Kidney capillary endothelial cell (primary cell): ENCODE measurements at places on chromosomes 2 and 18.

DNA sequence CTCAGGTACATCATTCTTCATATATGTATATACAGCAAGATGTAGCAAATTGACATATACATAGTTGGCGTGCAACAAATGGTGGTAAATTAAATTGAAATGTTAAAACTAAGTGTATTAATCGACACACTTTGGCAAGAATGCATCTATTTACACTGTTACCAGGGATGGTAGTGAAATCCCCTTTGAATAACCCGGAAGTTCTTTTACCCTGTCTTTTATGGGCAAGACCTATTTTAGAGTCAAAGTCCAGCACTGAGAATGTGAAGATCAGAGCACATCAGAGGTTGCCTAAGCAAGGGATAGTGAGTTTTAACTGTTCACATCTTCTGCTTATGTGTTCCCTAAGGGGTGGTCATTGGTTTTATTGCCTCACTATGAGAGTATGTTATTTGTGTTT is 7.6 kb upstream of the TMEFF2 start:
- DNase-seq = no peak

DNA sequence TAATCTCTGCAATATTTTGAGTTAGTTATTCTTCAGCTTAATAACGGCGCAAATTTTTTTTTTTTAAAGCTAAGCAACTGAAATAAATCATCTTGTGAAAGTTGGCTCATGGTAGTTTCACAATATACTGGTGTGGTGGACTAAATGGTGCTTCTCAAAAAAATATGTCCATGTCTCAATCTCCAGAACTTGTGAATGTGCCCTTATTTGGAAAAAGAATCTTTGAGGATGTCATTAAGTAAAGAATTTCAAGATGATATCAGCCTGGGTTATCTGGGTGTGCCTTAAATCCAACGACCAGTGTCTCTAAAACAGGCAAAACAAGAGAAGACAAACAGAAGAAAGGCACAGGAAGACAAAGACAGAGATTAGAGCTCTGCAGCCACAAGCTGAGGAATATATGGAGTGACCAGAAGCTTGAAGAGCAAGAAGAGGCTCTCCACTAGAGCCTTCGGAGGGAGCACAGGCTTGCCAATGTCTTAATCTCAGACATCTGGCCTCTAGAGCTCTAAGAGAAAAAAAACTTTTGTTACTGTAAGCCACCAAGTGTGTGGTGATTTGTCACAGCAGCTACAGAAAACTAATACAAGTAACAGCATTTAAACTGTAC is 71.4 kb downstream of the HNMT start:
- no peak for DNase-seq

DNA sequence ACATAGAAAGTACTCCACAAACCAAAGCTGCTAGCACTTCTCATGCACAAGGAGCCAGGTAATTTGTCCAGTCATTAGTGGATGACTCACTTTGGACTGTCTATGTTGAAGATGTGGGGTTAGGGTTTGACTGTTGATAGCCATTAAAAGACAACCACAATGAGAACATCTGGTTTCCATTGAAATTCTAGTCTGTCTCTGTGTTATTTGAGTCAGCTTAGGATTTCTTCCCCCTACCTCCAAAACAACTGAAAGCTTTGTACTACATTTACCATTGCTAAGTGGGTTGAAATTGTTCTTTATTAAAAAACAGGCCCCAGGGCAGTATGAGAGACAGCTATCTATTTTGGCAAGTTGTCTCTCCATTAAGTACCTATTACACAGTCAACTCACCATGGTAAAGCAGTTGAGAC is 50.2 kb upstream of the ANKRD44 start:
- DNase-seq = no peak

DNA sequence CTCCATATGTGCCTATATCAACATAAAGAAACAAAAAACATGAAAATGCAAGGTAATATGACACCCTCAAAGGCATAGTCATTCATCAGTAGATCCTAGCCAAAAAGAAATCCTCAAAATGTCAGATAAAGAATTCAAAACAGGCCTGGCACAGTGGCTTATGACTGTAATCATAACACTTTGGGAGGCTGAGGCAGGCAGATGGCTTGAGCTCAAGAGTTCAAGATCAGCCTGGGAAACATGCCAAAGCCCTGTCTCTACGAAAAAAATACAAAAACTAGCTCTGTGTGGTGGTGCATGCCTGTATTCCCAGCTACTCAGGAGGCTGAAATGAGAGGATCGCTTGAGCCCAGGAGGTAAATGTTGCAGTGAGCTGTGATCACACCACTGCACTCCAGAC is 284.6 kb upstream of the KLHL29 start:
- no peak for DNase-seq

DNA sequence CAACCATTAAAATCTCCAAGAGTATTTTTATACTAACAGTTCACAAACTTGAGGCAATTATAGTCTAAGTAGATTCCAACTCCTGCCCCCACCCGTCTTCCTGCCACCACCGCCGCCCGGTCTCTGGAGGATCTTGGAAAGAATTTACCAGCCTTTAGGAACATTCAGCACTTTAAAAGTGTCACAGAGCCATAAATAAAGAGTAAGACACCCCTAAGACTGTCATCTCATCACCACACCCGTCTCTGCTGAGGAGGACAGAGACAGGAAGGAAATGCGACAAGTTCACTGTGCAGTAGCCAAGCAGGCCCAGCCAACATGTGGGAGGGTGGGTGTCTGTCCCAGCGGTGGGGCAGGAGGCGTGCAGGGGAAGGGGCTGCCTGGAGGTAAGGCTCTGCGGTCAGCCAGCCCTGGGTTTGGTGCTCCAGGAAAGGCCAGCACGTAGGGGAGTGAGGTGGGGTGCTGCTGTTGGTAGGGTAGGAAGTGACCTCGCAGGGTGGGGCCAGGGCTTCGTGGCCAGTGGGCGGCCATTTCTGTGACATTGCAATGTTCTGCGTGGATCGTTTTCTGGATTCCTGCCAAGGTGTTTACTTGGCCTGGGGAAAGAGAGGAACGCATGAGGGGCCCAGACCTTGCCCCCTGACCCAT is 111.6 kb downstream of the FAM210A start:
- DNase-seq = peak; percentile 24

GRCh38 chr2:220583725-220584124 is 956.3 kb downstream of the SLC4A3 start:
- DNase-seq = no peak

DNA sequence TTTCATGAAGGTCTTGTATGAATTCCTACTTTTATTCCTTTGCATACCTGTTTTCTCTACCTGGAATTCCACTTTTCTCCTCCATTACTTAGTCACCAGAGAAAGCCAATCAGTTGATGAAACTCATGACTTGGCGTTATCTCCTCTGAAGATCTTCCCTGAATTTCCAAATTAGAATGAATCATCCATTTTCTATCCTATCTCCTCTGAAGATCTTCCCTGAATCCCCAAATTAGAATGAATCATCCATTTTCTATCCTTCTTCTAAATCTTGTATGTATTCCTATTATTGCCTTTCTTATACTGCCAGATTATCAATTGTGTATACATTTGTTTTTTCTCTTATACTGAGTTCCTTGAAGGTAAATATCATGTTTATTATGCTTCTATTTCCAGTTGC is 440.4 kb downstream of the CCDC85A start:
- no peak for DNase-seq

DNA sequence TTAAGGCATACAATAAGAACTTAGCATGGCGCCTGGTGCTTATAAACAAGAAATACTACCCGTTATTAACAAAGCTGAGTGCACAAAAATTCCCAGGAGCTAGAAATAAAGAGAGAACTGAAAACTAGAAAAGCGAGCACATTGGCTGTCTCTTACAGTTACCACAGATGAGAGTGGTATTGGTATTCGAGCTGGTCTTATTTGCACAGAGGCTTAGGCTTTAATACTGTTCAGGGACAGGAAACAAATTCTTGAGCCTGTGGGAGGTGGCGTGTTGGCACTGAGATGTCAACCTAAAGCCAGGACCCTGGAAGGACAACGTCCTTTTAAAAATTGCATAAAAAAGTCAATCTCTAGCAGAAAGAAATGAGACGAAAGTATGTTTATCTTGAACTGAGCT is 67.3 kb upstream of the IGFBP2 start:
- no peak for DNase-seq

DNA sequence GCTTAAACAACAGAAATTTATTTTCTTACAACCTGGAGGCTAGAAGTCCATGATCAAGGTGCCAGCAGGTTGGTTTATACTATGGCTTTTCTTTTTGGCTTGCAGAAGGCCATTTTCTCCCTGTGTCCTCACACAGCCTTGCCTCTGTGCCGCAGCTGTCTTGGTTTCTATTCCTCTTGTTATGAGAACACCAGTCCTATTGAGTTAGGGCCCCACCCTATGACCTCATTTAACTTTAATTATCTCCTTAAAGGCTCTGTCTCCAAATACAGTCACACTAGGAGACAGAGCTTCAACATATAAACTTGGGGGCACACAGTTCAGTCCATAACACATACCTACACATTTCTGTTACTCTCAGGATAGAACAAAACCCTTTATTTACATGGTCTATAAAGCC is 17.3 kb upstream of the RHOB start:
- DNase-seq = no peak

DNA sequence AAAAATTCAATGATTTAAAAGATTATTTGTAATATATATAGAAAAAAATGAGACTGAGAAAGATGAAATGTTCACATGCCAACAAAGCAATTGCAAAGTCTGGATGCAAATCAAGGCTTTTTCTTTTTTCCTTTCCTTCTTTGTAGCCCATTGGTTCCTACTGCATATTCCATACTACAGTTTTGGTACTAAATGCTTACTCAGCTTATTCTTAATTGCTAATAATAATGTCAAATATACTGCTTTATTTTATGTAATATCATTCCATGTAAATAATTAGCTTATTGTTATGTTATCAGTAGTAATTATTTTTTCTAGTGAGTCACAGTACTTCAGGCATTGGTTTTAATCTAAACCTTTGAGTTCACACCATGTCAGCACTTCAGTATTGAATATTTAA is 407.4 kb upstream of the LRRTM1 start:
- no peak for DNase-seq

DNA sequence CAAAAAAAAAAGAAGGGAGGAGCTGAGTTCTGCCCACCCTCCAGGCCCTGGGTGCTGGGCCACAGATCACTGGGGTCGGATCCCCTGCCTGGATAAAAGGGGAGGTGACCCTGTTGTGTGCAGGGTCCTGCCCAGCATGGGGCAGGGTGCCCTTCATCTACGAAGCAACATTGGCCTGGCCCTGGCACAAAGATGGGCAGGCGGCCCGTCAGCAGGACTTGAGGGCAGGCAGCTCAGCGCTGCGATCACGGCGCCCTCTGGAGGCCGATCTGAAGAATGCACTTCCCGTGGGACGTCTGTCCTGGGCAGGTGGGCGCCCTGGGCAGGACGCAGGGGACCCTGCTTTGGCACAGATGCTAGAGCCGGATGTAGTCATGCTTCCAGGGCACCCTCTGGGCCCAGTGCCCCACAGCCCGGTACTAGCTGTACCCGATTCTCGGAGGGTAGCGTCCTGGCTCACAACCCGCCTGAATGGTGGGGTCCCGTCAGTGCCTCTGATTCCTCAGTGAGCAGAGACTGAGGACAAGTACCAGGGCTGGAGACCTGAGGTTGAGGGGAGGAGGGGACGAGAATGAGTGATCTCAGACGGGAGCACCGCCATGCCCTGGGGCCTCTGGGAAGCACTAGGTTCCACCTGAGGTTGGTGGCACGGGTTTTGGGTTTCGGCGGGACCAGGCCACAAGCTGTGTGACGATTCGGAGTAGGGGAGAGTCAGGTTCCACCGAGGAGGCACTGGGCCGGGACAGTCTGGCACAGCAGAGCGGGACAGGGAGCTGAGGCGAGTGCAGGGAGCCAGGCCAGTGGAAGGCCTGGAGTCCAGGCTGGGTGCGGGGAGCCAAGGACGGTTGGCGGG is 18.0 kb downstream of the ARID5A start:
- DNase-seq = peak; percentile 54

DNA sequence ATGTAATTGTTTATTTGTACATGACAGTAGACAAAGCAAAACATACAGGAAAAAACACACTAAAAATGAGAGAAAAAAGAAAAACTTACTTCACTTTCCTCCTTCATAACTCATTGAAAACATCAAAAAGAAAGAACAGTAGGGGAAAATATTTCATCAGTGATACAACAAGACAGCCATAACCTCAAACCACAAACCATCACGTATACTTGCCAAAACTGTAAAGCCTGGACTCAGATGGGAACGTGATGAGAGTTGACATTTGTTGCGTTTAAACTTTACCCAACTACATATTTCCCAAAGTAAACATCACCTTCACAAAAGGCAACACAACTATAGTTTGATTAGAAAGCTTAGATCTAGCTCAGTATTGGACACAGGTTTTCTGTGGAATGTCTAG is 278.2 kb upstream of the COL3A1 start:
- DNase-seq = no peak

DNA sequence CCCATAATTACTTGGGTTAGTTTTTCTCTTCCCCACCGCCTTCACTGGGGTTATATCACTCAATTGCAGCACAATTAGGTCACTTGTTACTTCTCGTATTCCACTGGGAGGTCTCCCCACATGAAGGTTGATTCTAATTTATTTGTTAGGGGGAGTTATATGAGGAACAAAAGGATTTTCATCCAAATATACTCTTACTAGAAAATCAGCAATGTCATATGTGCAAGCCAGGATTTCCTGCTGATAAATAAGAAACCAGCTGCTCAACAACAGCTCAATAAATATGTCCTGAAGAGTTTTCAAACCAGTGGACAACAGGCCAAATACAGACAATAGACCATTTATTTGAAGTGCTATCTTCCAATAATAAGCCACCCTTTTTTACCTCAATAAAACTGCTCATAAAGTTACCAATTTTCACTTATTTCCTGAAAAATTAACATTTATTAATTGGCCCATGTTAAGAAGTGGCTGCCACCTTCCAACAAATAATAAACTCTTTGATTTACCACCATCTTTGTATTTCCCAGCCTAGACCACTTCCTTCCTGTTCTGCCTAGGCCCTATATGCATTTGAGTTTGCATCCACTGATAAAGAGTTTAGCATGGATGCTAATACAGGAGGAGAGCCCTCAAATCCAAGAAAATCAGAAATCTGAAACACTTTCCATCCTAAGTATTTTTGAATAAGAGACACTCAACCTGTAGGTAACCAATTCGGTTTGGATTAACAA is 184.4 kb upstream of the SLC39A10 start:
- DNase-seq = no peak

DNA sequence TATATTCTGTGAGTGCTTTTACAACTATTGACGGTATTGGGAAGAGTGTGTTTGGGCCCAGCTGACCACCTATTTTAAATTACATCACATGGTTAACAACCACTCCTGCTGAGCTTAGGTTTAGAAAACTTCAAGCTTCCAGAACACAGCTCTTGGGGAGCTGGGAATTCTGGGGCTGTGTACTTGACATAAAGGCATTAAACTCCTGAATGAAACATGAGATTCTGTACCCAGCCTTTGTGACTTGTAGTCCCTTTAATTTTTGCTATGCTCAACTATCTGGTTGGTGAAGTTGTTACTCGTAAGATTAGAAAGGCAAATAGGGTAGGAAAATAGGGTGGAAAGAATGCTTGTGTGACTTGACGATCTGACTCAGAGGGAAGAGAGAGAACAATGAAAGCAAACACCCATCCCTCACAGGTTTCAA is 66.9 kb downstream of the LTBP1 start:
- DNase-seq = no peak
